ENCODE measurements at places on chromosomes 3 and 15.

GRCh38 chr15:81338170-81339007, 14.4 kb upstream of the STARD5 start:
- DNase-seq, result no peak

DNA sequence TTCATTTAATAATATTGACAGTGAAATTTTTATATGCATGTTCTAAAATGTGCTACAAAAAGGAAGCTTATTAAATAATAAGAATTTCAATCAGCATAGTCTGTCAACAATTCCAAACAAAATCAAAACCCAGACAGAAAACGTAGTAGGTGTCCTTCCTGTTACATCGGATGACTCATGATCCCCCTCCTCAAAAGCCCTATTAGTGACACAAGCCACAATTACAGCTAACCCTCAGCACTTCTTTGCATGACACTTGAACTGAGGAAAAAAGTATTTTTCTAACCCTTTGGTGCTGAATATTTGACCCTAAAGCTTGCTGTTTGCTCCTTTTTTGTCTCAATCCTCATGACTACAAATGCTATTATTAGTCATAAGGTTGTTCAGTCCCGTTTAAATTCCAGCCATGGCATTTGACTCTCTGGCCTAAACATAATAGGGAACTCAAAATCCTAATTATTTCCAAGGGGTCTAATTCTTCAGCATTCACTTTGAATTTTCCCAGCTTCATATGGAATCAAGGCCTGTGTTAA, 78.1 kb downstream of the COL8A1 start:
- no peak for DNase-seq

GRCh38 chr3:195366200-195366925, 76.5 kb downstream of the ACAP2 start:
- DNase-seq, result no peak

DNA sequence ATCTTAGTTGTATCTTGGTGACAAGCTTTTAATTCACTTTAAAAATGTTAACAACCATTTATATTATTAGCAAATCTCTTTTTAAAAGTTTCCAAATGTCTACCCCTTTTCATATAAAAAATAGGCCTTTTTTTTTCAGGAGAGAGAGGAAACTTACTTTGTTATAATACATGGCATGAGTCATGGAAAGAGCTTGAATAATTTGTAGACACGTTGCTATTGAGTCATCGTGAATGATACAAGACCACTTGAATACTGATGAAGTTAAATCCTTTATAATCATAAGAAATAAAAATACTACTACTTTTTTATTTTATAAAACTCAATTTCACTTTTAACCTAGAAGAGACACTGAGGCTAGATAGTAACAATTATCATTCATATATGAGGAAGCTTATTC, 70.3 kb upstream of the BBX start:
- no peak for DNase-seq

DNA sequence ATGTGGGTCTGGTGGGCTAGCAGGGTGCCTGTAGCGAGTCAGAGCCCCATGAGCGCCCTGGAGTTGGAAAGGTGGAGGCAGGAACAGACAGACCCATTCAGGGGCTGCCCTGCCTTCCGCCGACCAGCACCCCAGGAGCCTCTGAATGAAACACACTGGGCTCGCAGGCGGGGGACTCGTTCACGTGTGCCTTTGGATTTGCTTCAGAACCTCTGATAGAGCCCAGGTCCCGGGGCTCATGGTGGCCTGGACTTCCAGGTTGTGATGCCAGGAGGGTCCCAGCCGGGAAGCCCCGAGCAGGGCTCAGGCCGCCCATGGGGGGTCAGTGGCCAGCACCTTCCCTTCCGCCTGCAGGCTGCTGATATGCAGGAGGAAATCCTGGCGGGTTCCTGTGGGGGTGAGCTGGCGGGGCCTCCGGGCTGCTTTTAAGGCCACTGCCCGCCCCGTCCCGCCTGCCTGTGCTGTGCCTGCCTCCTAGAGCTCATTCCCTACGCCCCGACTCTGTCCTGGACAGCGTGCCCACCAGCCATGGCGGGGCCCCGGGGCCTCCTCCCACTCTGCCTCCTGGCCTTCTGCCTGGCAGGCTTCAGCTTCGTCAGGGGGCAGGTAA, at the start of gene STAB1:
TSS of gene STAB1 (plus strand) at position 453 of the 610 bp plus-strand sequence. CDS start at position 529, 76 bp downstream.
- DNase-seq, result no peak
